Caudate nucleus (tissue), 63 donors: ENCODE measurements at places on chromosomes 13 and 19.

- no peak for DNase-seq
Observed at GRCh38 chr13:28628241-28628640, 30.7 kb upstream of the POMP start.

- DNase-seq = no peak
Observed at GRCh38 chr19:34179066-34179465, 6.8 kb downstream of the LSM14A start.

GRCh38 chr13:31166591-31166990 lies 4.9 kb upstream of the HSPH1 start:
- no peak for DNase-seq

DNA sequence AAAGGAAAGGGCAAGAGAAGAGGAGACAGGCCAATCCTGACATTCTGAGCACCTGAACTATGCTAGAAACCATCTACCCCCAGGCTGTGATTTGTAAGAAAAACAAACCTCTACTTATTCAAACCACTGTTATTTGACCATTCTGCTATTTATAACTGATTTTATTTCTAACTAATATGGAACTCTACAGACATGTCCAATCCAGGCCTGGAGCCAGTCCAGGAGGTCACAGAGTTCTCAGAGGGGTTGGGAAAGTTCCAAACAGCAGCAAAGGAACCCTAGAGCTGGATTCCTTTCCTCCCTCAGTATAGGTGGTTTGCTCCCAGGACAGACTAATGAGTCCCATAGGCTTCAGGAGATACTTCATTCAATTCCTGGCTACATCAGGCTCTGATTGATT lies 24.2 kb downstream of the SIAH3 start:
- no peak for DNase-seq

DNA sequence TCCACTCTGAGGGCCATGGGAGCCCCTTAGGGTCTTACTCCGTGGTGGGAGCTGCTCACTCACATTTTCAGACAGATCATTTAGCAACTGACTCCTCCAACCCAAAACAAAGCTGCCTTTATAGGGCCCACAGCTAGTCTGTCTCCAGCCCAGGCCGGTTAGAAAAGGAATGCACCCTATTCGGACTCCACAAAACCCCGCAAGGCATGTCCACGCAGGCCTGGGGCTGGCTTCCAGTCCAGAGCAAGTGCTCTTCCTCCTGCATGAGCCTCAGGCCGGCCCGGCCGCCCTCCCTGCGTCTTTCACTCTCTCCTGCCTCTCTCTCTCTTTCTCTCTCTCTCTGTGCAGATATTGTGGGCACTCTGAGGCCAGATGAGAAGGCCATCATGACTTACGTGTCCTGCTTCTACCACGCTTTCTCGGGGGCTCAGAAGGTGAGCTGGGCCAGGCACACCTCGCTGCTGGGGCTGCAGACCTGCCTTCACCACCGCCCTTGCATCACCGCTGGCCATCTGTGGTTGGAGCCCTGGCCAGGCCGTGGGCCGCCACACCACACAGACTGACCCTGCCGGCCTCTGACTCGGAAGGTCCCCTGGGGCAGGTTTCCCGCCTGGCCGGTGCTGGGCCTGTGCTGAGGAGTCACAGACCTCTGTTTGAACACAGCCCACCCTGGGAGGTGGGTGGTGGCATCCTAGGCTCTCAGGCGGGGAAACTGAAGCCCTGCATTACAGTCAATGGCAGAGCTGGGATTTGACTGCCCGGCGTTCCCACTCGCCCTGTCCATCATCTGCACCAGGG lies 33.1 kb downstream of the CAPN12 start:
- no peak for DNase-seq

- DNase-seq = no peak
Observed at GRCh38 chr19:50489461-50490011, 12.9 kb upstream of the GARIN5A start.

DNA sequence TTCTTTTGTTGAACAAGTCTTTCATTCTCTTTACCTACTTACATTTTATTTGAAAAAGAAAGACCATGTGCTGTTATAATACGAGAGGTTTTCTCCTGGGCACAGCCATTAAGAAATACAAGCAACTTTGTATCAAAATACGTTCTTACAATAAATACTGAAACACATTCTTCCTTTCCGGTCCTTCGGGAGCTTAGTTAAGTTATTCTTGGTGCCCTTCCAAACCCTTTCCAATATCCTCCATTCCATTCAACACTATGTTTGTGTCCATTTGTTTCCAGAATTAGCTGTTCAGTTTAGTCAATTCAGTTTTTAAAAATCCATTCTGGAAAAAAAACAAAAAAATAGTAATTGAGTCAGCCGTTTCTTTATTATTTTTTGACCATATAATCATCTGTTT lies 746.8 kb upstream of the SLC10A2 start:
- no peak for DNase-seq

DNA sequence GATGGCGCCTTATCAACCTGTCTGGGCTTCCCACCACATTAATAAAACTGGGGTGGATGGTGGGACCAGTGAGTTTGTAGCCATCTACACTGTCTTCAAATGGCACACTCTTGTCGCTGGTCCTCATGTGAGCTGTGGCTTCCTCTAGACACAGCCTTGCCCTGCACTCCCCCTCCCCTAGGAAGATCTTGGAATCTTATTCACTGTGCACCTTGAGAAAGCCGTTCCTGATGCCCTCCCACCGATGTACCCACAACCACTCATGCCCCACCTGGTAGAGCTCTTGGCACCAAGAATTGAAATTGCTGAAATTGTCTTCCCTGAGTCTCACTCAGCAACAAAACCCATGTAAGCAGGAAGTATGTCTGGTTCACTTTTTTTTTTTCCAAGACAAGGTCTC lies 146.0 kb downstream of the PTPRS start:
- no peak for DNase-seq

GRCh38 chr13:41666644-41667043 lies 209.3 kb downstream of the RGCC start:
- no peak for DNase-seq

- no peak for DNase-seq
Observed at GRCh38 chr13:35882722-35883497, 248.3 kb downstream of the DCLK1 start.

DNA sequence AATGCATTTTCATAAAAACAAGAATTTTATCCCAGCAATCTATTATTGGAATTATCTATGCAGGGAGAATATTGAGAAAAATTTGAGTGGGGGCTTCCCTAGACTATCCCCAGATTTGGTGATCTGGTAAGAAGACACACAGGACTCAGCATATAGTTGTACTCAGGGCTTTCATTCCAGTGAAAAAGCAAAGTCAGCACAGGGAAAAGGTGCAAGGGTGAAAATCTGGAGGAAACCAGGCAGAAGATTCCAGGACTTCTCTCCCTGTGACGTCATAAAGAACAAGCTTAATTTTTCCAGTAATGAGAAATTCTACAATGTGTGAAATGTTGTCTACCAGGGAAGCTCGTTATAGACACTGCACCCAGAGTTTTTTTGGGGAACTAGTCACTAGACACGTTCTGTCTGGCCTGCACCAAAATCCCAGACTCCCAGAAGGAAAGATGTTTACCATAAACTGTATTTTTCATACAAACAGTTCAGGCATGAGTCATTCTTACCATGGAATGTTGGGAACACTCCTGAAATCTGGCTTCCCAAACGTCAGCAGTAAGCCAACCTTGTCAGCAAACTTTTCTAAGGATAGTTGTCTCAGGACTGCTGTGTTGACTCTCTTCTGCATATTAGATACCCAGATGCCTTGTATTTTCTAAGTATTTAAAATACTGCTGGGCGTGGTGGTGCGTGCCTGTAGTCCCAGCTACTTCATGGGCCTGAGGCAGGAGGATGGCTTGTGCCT lies 107.4 kb downstream of the DNAJC3 start:
- DNase-seq = no peak

DNA sequence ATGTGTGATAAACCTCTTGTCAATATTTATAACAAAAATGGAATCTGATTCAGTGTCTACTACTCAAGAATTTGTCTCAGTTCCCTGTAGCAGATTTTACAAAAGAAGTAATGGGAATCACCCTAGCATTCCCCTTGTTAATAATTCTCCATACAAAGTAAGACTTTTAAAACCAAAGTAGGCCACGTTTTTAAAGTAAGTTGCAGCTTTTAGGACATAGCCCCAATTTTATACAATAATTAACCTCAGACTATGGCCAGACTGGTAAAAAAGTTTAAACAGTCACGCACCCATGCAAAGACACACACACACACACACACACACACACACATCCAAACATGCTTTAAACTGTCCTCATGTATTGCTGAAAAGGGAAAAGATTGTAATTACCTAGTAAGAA lies 589.9 kb downstream of the PCDH9 start:
- no peak for DNase-seq

DNA sequence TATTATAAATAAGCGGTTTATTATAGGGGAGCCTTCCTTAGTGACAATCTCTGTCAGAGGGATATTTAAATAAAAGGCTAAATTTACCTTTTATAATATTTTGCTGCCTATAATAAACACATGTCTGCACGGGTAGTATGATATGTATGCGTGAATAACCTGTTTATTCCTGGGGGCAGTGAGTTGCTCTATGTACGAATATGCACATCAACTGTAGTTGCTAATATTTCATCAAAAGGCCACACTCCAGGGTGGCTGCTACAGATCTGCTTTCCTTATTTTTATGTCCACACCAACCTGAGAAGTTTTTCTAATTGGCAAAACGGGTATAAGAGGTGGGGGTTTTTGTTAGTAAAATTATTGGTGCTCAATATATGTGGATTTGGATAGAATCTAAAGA lies 192.0 kb downstream of the LHFPL6 start:
- no peak for DNase-seq

- DNase-seq = no peak
Observed at GRCh38 chr13:93744033-93744432, 517.4 kb downstream of the GPC6 start.
